ENCODE measurements at places on chromosomes 2 and 18.

DNA sequence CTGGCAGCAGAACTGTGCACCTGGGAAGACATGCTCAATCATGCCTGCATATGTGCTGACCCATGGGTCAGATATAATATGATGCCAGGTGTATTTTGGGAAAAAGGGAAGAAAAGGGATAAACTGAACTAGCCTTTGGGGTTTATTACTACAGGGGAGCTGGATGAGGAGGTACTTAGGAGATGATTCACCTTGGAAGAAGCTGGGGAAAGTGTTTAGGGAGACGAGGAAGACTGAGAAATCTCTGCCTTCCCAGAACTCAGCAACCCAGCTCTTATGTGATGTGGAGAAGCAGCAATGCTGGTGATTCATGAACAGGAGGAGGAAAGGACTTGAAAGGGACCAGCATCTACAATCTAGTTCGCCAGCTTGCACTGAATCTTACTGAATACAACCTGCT lies 110.2 kb downstream of the BARD1 start:
- no peak for DNase-seq

DNA sequence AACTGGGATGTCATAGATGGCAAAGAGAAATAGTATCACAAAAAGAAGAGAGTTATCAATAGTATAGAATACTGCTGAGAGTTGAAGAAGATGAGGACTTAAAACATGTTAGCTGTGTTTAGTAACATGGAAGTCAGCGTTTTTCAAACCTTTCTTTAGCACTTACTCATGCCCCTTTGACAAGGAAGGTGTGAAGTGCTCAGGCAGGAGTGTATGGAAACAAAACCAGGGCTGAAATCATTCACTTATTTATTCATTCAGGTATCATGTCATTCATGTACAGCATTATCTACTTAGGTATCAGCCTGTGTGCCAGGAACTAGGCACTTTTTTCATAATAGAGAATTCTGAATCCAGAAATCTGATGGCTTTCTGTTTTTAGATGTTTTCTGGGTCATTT lies 27.2 kb downstream of the CD28 start:
- no peak for DNase-seq

GRCh38 chr2:186984966-186985365 lies 136.0 kb upstream of the ZSWIM2 start:
- no peak for DNase-seq

DNA sequence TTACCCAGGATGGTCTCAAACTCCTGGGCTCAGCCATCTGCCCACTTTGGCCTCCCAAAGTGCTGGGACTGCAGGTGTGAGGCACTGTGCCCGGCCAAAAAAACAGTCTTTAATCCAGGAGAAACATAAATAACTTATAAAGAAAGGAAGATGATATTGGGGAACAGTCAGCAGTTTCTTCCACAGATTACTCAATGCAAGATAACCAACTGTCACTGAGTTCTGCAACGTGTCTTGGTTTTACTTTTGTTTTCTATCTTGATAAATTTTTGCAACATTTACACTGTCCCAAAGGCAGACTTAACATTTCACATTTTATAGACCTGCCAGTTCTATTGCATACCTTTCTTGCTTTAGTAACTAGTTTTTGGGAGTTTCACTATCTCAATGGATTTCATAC lies 71.1 kb downstream of the ANKRD44 start:
- no peak for DNase-seq

DNA sequence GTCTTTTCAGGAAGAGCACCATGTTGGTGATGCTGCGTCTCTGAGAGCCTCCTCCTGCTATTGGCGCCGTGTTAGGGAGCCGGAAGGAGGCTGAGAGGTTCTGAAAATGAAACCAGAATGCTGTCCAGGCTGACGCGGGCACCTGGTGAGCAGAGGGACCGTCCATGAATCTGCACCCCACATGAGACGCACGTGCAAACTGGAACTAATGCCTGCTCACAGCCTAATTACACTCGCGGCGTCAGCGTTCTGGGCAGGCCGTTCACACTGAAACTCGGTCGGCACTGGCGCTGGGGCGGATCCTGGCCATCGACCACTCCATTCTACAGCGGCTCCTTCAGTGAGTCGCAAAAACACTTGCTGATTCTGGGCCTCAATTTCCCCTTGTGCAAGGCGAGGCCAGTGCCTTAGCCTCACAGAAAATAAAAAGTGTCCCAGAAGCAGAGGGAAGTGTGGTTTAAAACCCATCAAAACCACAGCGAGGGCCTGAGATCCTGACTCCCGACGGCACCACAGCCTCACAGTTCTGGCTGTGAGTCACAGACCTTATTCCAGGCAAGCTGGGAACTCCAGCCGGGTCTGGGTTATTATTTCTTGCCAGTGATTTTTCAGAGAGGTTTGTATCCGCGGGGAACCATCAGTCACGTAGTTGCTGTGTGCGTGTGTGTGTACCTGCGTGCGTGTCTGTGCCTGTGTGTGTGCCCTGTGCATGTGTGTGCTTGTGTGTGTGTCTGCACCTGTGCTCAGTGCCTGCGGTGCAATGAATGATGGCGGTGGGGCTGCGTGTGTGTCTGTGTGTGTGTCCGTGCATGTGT lies 49.1 kb upstream of the CTDP1 start:
- DNase-seq, result no peak

DNA sequence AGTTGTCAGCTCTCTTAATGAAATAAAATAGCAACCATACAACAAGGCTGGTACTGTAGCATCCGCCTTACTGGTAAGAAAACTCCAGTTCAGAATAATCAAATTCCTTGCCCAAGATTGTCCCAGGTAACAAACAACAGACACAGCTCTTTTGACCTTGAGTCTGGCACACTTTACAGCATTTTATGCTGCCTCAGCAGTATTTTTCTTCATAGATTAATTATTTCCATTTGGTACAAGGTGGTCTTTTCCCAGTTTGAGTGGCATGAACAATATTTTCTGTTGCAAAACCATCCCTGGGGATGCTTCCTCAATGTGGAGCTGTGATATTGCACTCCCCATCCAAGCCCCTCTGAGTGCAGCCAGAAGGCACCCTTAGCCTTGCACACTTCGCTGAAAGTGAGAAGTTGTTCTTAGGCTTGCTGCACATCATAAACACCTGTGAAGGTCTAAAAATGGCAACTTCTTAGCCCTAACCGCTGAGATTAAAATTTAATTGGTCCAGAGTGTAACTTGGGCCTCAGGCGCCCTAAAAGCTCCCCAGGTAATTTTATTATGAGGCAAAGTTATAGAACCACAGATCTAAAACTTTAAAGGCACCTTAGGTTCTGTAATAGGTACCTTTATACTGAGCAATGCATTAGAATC lies 523.3 kb downstream of the CMPK2 start:
- no peak for DNase-seq

DNA sequence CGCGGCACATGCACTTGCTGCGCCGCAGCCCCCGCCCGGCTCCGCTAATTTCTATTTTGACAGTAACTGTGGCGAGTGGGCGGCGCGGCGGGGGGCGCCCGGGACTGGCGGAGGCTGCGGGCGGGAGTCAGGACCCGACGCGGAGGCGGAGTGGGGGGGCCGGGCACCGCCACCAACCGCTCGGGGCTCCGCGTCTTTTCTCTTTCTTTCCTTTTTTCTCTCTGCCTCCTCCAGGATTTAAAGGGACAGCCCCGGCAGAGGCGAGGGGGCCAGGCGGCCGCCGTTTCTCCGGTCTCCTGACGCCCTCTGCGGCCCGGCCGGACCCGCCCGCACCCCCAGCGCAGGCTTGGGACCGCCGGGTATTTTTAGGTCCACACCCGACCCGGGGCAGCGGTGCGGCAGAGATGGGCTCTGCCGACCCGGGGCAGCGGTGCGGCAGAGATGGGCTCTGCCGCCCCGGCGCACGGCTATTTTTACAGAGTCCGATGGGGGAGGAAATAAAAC lies 460 bp upstream of the ZBTB7C start:
- DNase-seq, result no peak

Measured in cerebellar nuclear complex (tissue), 1 donor.